Mucosa of descending colon (tissue), 3 donors: ENCODE measurements at places on chromosomes 5 and 9. TPM values are rescaled to one million over a fixed set of nuclear protein-coding genes. Genes with fewer than 3 reads are reported as not detected.

- no peak for DNase-seq
These were observed 1240.7 kb upstream of the WWC1 start for GRCh38 chr5:167050568-167051401.

- DNase-seq, result no peak
These were observed 360.6 kb upstream of the PRR16 start for GRCh38 chr5:120103495-120103894.

- no peak for DNase-seq
These were observed 12.8 kb upstream of the NDFIP1 start for GRCh38 chr5:142095651-142096330.

DNA sequence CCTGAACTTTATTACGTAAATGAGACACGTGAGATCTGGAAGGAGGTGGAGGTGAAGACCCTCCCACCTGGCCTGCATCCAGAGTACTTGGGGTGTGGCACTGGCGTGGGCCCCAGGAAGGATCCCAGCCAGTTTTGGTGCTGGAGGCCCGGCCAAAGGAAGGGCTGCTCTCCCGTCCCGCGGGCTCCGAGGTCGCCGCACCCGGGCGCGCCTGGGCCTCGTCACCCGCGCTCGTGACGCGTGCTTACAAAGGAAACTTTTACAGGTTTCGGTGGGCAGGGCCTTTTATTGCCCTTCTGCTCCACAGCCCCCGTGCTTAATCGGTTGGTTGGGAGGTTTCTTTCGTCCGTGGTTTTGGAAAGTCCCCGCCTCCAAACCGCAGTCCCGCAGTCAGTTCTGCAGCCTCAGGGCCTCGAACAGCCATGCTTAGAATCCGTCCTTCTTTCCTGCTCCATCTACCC lies 29.2 kb downstream of the CDKN2A start:
- DNase-seq, result peak; percentile 69

DNA sequence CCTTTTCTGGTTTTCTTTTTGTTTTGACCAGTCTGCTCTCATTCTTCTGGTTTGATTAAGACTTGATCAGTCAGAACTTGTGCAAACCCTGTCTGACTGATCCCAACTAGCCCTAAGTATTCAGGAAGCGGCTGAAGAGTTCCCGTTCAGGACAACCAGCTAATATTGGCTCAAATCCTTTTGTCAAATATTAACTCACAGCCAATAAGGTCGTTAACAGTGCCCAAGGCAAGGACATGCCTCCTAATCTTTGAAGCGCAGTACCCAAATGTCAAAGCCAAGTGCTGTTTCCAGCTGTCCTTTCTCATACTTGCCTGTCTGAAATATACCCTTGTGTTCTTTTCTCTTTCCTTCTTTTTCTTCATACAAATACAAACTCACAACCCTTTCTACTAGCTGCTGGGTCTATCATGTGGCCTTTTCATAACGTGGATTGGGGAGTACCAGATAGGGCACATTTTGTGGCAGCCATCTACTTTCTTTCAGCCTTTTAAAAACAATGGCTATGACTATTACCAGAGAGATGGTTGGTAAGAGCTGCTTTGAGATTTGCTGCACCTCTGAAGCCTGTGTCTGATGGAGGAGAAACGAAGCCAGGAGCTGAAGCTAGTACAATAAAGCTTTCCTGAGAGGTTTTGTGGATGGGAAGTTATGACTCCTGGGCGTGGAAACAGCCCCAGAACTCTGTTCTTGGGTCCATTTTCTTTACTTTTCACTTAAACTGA lies 266.4 kb upstream of the ZNF608 start:
- DNase-seq, result no peak

- DNase-seq, result no peak
These were observed 14.0 kb upstream of the PDLIM4 start for GRCh38 chr5:132243366-132243977.

DNA sequence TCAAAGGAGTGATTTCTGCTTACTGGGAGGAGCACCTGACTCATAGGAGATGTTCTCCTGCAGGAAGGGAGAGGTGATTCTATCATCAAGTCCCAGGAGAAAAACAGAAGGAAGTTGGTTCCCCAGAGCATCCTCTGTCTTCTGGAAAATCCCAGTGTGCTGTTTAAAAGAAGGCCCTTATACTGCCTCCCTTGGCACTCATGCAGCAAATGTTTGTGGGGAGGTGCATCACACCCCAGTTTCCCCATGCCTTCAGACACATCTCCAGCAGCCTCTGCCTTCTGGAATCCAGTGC lies 63.1 kb downstream of the PPARGC1B start:
- DNase-seq, result no peak

- DNase-seq, result no peak
These were observed 160.2 kb downstream of the MACROH2A1 start for GRCh38 chr5:135238622-135239452.

DNA sequence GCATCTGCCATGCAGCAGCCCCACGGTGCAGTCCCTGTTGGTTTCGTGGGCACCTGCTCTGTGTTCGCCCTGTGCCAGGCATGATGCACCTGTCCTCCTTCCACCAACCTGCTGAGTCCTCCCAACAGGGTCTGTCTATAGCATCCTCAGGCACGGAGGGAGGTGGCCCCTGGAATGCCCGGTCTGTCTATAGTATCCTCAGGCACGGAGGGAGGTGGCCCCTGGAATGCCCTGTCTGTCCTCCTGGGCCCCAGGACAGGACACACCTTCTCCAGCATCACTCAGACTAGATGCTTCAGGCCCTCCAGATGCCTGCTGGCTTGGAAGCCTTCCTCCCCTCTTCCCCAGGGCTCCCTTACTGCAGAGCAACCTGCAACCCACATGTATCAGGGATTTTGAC lies 9.9 kb upstream of the PHYHD1 start:
- no peak for DNase-seq

- no peak for DNase-seq
These were observed 42.5 kb downstream of the ALG2 start for GRCh38 chr9:99178912-99179872.

DNA sequence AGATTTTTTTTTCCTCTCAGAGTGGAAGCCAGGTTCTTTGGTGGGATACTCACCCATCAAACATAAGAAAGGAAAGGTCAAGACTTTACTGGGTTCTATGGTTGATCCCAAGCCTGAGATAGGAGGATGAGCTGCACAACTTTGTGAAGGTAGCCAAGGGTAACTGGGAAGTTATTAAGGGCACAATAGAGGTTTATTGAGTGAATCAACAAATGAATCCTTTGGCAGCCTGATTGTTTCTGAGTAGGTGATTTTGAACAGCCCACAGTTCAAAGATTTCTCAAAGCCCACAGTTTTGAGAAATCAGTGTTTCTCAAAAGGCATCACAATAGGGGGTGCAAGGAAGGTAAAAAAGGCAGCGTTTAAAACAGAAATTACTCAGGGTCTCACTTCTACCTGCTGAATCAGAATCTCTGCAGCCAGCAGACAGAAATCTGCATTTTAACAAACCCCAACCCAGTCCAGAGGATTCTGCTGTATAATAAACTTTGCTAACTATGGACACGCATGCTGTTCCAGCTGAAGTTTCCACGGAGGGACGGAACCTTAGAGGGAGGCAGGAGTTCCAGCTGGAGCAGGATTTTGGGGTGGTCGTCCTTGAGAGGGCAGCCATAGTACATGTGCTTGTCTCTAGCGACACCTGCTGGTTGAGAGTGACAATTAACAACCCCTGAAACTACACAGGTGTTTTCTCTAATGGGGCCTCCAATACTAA lies 32.7 kb upstream of the FSD1L start:
- no peak for DNase-seq

DNA sequence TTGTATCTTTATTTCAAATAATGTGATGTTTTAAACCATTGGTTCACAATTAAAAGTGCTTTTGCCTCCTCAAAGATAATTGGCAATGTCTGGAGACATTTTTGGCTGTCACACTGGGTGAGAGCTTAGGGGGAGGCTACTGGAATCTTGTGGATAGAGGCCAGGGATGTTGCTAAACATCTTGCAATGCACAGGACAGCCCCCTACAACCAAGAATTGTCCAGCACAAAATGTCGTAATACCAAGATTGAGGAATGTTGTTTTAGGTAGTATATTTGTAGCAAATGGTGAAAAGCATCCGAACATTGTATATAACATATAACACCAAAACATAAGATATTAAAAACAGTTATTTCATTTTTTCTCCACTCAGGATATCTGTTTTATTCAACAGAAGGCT lies 99.8 kb downstream of the SLC44A1 start:
- DNase-seq, result no peak

Gene ABLIM3
- total RNA-seq, result 4.1 TPM

Gene PDCD1LG2
- total RNA-seq, result 0.20 TPM
